Stimulated activated CD8-positive, alpha-beta memory T cell treated with anti-CD3 and anti-CD28 coated beads, Interleukin-4, amount 100 ng/mL, for 4 hours (primary cell): ENCODE measurements at places on chromosomes 6 and 20.

DNA sequence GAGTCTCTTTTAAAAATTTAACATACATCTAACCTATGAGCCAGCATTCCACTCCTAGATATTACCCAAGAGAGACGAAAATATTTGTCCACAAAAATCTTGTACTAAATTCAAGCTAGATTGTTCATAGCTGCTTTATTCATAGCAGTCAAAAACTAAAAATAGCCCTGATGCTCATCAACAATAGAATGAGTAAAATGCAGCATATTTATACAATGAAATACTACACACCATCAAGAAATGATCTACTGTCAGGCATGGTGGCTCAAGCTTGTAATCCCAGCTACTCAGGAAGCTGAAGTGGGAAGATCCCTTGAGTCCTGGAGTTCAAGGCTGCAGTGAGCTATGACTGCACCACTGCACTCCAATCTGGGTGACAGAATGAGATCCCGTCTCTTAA lies 22.0 kb upstream of the SRC start:
- DNase-seq, result no peak

DNA sequence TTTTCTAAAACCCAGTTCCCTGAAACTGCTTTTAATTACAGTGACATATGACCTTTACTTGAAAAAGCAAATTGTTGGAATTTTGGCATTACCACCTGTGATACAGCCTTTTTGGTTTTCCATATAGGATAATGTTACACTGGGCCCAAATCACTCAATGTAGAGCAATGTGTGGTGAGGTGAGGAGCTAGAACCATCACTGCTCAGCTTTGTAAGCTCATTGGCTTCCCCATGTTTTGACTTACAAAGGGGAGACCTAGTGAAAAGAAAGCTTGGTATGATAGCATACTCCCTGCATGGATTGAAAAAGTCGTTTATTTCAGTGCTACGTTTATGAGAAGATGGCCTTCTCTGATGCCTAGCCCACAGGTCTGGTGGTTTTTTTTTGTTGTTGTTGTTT lies 470.4 kb upstream of the EPHA7 start:
- no peak for DNase-seq

DNA sequence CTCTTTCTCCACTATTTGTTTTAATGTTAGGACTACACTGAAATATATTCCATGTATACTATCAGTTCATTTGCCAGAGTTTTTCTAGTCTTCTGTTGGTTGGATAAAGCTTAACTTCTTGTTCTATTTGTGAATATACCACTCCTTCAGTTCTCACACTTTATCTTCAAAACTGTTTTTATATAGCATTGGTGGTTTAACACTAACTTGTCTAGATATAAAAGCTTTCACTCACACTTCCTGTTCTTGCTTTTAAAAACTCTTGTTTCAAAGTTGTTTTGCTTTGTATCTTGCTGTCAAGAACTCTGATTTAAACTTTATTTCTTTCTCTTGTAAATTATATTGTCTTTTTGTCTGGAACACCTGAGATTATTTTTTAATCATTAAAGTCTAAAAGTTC lies 226.8 kb upstream of the TENT5A start:
- DNase-seq, result no peak

DNA sequence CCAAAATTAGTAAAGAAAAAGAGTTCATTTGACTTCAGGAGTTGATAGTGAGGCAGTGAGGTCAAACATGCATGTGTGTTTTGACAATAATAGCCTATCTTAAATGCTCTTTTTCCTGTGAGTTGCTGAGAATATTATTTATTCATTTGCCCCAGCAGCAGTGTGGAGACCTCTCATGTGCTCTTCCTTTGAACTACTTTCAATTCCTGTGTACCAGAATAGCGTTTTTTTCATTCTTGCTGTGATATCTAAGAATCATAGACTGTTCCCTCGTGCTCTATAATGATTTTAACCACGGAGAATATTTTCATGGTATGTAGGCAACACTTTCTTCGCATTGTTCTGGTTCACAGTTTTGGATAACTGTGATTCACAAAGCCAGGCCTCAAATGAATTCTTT lies 5.2 kb downstream of the CDYL start:
- no peak for DNase-seq

DNA sequence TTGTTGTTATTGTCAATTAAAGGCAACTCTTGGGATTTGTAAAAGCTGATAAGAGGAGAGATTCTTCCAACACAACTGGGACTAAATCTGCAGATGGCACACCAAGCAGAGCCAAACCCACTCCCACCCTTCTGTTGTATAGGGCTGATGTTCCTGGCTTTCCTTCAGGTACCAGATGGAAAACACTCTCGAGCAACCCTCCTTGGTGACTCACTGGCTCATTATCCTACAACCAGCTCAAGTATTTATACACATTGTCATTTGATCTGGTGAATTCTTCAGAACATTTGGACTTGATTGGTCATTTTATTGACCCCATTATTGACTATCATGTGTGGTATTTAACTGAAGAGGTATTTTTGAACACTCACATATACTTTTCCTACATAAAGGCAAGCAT lies 190.3 kb upstream of the PCSK2 start:
- no peak for DNase-seq

GRCh38 chr6:69933239-69933638 lies 66.9 kb downstream of the COL19A1 start:
- DNase-seq, result no peak

- DNase-seq, result no peak
These were observed 300.3 kb downstream of the NRN1 start for GRCh38 chr6:5706124-5707033.

DNA sequence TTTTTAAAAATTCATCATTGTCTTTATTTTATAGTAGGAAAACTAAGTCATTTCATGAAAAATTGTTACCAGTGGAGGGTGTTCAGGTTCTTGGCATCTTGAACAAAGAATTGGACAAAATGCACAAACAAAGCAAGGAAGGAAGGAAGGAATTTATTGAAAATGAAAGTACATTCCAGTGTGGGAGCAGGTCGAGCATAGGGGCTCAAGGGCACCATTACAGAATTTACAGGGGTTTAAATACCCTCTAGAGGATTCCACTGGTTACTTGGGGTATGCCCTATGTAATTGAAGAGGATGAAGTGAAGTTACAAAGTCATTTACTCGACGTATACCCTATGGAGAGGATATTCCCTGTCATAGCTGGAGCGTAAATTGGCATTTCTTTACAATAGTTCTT lies 37.4 kb upstream of the HDAC2 start:
- DNase-seq, result no peak

DNA sequence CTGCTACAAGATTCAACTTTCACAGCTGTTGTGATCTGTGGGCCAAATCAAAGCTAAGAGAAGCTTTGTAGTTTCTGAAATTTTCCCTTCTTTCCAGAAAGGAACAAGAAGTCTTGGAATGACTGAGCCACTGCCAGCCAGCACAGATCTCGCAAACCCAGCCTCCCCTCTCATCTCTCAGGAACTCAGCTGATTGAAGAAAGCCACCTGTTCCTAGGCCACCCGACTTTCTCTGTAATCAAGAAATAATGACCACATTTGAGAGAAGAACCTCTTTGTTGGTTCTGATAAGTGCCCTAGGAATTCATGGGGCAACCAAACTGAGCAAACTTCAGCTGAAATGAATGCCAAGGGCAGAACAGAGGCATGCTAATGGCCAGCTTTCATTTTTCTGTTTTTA lies 61.7 kb downstream of the HDGFL1 start:
- DNase-seq, result no peak

DNA sequence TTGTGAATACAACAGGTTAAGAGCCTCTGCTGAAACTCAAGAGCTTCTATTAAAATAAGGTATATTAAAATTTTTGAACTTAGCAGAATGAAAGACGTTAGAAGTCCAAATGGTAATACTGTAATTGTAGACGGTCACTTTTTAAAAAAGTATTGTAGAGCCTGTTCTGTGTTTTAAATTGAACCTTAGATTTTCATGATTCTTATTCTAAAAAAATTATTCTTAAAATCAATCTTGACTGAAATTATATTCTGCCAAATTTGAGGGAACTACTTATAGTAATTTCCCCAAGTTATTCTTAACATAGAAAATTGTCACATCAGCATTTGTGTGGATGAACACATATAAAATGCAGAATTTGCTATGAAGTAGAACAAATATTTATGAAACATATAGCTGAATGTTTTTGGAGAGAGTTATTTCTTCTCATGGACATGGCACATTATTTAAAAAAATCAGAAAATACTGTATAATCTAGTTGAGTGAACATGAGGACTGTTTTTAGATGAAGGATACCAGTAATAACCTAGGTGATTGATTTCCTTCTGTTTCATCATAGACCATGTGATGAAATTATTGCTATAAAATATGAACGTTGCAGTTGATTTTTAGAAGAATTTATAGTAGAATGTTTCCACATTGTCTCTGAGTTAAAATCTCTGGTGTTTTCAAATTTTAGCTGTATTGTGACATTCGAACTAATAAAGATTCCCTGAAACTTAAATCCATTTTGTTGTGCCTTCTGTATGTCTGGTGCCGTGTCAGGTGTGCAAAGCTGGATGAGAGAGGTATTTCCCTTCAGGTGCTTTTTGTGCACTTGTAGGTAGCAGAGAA lies 2.8 kb downstream of the TBPL1 start:
- no peak for DNase-seq

- DNase-seq, result no peak
These were observed 82.7 kb downstream of the PSMG4 start for GRCh38 chr6:3341467-3341866.

- DNase-seq, result no peak
These were observed 8.2 kb downstream of the CDH26 start for GRCh38 chr20:59966428-59966827.

GRCh38 chr6:37650071-37650481 lies 47.6 kb downstream of the MDGA1 start:
- DNase-seq, result no peak

GRCh38 chr20:16824664-16825063 lies 76.5 kb downstream of the OTOR start:
- DNase-seq, result no peak

DNA sequence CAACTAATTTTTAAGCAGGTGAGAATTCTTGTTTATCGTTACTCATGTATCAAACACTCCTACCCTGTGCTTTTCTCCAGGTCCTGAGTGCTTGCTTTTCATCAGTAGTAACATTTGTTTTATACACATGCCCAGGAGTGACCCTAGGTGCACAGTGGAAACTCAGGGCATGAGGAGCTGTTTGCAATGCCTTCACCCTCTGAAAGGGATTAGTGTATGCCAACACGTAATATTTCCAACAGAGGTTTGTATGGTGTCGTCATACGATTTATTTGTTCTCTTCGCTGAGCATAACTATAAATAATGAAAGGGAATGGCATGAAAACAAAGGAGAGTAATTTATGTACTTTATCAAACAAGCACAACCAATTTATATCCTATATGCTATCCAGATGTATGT lies 537.4 kb upstream of the MMS22L start:
- no peak for DNase-seq

GRCh38 chr6:17917837-17918763 lies 69.3 kb downstream of the KIF13A start:
- DNase-seq, result no peak

DNA sequence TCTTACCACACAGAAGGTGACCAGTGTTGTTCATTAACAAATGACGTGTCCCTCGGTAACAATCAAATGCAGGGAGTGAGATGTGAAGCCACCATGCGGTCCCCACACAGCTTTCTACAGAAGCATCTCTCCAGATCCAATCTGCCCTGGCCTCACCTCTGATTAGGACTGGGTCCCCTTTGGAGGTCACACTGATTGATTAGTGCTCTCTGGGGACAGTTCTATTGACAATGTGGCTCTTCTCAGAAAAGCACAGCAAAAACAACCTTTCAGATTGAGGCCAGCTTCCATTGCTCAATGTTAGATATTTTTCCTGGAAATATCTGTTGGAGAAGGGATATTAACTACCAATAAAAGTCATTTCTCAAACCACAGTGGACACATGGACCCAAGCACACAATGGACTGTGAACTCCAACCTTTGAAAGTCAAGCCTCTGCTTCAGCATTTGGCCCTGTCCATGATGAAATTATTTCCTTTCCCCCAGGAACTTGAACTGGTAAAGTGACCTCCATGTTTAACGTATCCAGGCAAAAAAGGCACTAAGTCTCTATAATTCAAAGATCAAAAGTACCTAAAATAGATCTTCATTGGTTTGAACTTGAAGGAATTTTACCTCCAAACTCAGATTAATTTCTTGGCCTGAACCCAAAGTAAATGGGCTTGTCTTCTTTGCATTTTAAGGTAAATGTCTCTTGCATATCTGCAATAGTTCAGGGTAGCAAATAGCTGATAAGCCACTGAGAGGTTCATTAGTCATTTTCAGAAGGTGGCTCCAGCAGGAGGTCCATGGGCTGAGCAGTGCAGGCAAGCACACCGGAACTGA lies 118.5 kb downstream of the FOXA2 start:
- no peak for DNase-seq

GRCh38 chr6:37903351-37904340 lies 84.1 kb downstream of the ZFAND3 start:
- DNase-seq, result no peak

- no peak for DNase-seq
These were observed 41.3 kb upstream of the BEND3 start for GRCh38 chr6:107156617-107157016.

DNA sequence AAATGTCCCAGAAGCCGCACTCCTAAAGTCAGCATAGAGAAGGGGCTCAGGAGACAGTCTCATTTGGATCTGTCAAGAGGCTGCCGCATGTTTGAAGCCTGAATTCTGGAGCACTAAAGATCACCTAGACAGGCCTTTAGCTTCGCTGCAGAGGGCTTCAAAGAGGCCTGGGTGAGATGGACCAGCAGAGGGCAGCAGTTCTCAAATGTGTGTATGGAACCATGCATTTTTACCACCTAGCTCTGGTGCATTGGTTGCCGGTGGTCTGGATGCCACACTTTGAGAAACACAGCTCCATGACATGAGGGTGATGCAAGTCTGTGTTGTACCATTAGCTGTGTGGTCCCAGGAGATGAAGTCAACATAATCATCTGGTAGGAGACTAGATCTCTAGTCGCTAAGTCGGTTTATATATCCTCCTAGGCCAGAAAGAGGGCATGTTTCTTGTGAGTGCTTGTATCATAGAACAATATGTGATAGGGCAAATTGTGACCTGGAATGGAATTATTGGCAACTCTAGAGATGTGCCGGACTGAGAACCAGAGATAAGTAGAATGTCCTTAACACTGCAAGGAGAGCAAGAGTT lies 64.8 kb downstream of the KIAA0319 start:
- DNase-seq, result peak; percentile 46
